ENCODE measurements at places on chromosomes 5 and 9.

- no peak for DNase-seq
Measured at GRCh38 chr9:110111868-110112267, 96.1 kb downstream of the C9orf152 start.

DNA sequence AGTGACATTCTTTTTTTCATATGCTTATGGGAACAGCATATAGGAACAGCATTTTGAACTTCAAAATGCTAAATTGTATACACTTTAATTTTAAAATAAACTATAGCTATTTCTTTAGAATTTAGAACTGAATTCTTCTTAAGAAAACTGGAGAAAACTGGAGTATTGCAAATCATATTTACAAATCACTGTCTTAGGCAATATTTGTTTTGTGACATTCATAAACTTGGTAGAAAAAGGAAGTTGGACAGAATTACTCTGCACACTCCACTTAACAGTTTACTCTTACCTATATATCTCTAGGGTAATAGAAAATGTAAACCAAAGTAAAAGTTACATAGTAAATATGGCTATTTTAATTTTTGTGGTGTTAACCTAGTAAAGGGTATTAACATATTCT, 3.1 kb downstream of the DMRTA1 start:
- DNase-seq, result no peak

- DNase-seq, result no peak
Measured at GRCh38 chr5:82656341-82656761, 378.2 kb upstream of the RPS23 start.

GRCh38 chr5:85452322-85453025, 1067.8 kb upstream of the EDIL3 start:
- no peak for DNase-seq

DNA sequence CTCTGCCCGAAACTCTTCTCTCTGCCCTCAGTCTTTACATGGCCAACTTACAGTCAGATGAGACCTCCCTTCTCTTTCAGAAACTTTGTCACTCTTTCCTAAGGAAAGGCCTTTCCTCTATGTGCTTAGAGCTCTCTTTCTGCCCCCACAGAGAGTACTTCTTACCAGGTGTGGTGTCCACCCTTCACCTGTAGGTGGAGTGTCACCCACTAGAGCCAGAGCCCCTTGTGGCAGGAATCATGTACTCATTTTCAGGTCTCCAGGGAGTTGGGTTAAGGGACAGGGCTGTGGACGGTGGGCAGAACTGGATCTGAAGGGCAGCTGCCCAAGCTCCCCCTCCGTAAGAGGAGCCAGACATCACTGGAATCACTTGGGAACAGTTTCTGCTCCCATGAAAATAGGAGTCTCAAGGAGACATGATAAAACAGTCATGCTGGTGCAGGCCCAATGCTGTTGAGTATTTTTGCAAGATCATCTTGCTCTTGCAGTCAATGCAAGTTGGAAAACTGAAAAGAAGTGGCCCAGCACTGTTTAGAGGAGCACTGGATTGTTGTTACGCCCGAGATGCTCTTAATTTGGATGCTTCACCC, 436.7 kb downstream of the ZSWIM6 start:
- no peak for DNase-seq

- DNase-seq, result no peak
Measured at GRCh38 chr9:101121836-101122399, 93.4 kb downstream of the PLPPR1 start.

- DNase-seq, result no peak
Measured at GRCh38 chr5:143536364-143536763, 132.9 kb upstream of the NR3C1 start.

DNA sequence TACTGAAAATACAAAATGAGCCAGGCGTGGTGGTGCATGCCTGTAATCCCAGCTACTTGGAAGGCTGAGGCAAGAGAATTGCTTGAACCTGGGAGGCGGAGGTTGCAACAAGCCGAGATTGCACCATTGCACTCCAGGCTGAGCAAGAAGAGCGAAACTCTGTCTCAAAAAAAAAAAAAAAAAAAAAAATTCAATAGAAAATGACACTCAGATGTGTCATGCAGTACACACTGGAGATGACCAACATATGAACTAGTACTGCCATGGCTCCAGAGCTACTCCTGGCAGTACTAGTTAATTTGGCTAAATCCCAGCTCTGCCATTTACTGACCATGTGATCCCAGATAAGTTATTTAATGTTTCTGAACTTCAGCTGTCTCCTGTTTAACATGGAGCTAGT, 7.3 kb downstream of the ATOX1 start:
- DNase-seq, result no peak

- DNase-seq, result no peak
Measured at GRCh38 chr9:134789168-134789567, 91.4 kb upstream of the FCN2 start.

DNA sequence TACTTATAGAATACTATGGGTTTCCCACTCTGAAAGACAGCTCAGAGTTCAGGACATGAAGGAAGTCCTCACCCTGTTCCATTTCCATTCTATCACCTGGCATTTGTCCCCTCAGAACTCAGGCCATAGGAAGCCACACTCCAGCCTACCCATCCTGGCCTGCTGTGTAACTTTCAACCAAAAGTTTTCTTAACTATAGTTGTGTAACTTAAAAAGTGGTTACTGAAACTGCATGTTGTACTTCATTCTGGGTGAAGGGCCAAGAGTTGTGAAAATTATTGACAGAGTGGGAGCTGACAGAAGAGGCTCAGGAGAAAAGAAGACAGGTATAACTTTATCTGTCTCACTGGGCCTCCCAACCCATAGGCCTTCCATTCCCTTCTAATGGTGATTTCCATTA, 212.5 kb downstream of the RAB3C start:
- DNase-seq, result no peak

- no peak for DNase-seq
Measured at GRCh38 chr9:83185488-83186154, 122.7 kb upstream of the RASEF start.

GRCh38 chr5:138632900-138633489, 57.8 kb upstream of the HSPA9 start:
- peak; percentile 57 for DNase-seq

GRCh38 chr5:74428876-74429275, 211.7 kb downstream of the ENC1 start:
- no peak for DNase-seq

GRCh38 chr9:117093891-117094844, 320.7 kb downstream of the ASTN2 start:
- DNase-seq, result no peak

GRCh38 chr9:18485714-18486113, 11.8 kb downstream of the ADAMTSL1 start:
- DNase-seq, result no peak

DNA sequence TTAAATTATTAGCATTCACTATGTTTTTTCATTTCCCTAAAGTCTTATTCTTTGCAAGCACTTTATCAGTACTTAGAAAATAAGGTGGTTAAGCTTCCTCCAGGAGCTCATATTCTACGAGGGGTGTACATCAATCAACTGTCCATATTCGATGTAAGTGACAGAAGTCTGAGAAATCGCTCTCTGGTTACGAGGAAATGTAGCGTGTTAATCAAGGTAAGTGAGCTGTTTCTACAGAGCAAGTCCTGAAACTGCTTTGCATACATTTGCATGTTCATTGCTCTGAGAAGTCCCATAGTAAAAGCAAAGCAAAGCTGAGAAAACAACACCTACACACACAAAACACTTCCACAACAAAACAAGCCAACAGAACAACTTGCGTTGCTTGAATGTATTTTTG, 893.9 kb upstream of the DMAC1 start:
- DNase-seq, result no peak

DNA sequence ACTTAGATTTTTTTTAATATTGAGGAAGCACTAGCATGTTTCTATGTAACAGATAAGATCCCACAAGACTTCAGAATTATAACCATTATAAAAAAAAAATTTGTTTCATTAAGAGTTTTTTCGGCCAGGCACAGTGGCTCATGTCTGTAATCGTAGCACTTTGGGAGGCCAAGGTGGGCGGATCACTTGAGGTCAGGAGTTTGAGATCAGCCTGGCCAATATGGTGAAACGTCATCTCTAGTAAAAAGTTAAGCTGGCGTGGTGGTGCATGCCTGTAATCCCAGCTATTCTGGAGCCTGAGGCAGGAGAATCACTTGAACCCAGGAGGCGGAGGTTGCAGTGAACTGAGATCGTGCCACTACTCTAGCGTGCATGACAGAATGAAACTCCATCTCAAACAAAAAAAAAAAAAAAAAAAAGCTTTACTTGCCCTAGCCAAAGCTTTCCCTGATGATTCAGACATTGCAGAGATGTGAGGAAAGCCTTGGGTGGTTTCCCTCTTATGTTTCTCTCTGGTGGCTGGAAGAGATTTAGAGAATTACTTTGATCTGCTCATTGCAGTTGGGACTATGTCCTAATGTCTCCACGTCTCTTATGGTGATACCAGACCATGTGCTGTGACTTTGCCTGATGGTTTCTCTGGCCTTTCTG, 65.4 kb downstream of the EGFLAM start:
- no peak for DNase-seq

GRCh38 chr5:170377027-170377426, 12.1 kb downstream of the KCNMB1 start:
- no peak for DNase-seq

DNA sequence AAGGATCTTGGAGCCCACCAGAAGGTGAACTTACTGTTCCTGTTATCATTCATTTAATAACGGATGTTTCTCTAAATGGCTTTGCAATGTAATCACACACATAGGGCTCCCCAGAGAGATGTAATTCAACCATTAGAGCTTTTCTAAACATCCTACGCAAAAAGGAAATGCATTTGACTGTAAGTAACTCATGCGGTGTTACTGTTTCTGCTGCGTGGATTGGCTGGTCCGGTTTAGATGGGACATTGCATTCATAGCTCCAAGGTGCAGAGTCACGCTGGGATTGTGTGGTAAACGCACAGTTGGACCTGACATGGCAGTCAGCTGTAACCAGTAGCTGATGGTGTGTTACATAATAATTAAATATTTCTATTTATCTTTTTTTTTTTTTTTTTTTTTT, 185.5 kb upstream of the OTULINL start:
- DNase-seq, result no peak

DNA sequence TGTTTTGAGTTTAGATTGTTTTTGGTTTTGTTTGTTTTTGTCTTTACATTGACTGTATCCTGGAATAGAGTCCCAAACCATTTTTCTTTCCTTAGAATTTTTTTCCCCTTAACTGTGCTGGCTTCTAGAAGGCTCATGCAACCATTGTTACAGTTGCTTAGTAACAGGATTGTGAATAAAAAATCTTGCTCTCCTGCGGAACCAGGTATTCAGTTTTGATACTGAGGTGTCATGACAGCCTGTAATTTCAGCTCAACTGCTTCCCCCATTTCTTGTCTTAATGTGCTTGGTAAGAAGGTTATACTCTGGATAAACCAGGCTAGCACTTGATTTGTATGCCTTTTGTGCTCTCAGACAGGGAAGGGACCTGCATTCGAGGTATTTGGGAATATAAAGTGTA, 42.1 kb downstream of the FOCAD start:
- no peak for DNase-seq

DNA sequence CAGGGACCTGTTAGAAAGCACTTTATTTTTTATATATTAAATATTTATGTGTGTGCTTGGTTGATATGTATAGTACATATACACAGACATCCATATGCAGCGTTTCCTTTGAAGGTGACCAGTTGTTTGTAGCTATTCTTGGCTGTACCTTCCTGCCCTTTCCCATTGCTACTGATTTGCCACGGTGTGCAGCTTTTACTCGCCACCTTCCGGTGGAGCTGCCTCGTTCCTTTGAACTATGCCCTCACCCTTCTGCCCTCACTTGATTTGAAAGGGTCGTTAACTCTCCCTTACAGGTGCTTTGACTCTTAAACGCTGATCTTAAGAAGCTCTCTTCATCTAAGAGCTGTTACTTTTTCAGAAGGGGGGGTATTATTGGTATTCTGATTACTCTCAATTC, 20.5 kb downstream of the RGMB start:
- no peak for DNase-seq

GRCh38 chr9:135078361-135078821, 9.1 kb upstream of the OLFM1 start:
- no peak for DNase-seq

DNA sequence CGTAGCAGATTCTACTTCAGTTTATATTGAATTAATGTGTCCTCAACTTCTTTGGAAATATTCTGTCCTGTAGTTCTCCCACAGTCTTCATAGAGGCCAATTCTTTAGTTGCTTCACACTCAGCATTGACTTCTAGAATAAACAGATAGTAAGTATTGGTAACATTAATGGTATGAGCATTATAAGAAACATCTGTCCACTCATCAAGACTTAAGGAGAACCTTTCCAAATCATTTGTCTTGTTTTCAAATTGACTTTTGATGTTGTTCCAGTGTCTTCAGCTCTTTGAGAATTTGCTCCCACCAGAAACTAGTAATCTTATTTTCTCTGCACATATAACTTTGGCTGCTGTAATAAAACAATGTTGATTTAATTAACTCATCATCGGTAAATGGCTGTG, 18.3 kb downstream of the RANBP17 start:
- no peak for DNase-seq

- DNase-seq, result peak; percentile 63
Measured at GRCh38 chr9:126781186-126782052, 23.4 kb upstream of the ZBTB43 start.

- no peak for DNase-seq
Measured at GRCh38 chr9:79857188-79857587, 285.4 kb downstream of the TLE4 start.

DNA sequence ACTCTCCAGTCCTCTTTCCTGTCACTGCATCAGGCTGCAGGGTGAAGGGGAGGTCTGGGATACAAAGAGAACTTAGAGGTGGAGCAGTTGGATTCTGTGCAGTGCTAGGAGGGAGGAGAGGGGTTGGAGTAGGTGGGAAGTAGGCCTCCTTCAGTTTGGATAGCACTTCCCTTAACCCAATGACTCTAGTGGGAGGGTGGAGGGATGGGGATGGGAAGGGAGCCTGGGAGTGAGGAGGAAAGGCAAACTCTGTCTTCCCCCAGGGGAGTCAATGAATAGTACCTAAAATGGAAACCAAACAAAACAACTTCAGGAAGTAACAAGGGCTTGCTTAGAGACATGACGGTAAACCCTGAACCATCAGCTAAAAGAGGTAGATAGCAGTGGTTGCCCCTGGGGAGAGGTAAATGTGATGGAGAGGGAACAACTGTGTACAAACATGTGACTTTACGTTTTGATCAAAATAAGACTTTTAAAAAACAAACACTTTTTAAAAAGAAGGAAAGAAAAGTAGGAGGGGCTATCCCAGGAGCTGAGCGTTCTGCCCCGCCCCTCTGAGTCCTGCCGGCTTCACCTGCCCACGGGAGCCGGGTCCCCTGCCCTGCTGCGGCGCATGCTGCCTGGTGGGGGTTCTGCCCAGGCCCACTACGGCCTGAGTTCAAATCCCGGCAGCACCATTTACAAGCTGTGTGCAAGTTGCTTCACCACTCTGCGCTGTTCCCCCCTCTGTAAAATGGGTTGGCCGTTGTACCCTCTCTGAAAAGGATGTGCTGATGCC, 30.9 kb downstream of the GSN start:
- no peak for DNase-seq

GRCh38 chr9:37927601-37928551, 23.9 kb upstream of the SLC25A51 start:
- no peak for DNase-seq

GRCh38 chr5:120361941-120362340, 102.2 kb upstream of the PRR16 start:
- DNase-seq, result no peak

GRCh38 chr9:12882430-12882829, 107.6 kb downstream of the LURAP1L start:
- DNase-seq, result no peak

GRCh38 chr9:121463026-121463807, 36.4 kb downstream of the GGTA1 start:
- peak; percentile 12 for DNase-seq
